ENCODE measurements at places on chromosomes 1 and 21.

GRCh38 chr1:95126366-95126765, 9.2 kb downstream of the TLCD4 start:
- DNase-seq = no peak

GRCh38 chr21:36125512-36126207, 9.2 kb upstream of the CBR3 start:
- peak; percentile 19 for DNase-seq

- DNase-seq = no peak
Measured at GRCh38 chr1:158147869-158148268, 32.8 kb upstream of the CD1D start.

- DNase-seq = no peak
Measured at GRCh38 chr1:8370046-8370881, 52.4 kb downstream of the SLC45A1 start.

GRCh38 chr1:44409757-44410156, 4.7 kb downstream of the RNF220 start:
- DNase-seq = no peak

- peak; percentile 39 for DNase-seq
Measured at GRCh38 chr1:6490181-6491080, 1.0 kb downstream of the PLEKHG5 start.

- DNase-seq = no peak
Measured at GRCh38 chr1:225651872-225652728, 823 bp downstream of the ENAH start.

DNA sequence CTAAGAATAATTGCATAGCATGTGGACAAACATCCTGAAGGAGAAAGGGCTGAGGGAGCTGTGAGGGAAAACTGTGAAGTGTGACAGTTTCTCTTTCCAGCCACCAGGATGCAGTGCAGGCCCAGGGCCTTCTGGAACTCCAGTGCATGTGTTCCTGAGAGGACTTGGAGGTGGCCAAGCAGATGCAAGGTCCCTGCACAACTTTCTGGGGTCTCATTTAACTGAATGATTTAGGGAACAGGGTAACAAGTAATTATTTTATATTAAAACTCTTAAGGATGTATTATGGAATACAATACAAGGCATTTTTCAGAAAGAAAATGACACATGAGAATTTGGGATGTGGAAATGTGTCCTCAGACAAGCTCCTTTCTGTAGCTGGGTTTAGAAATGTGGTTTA, 61.2 kb upstream of the MCOLN3 start:
- no peak for DNase-seq

- no peak for DNase-seq
Measured at GRCh38 chr1:28156821-28157220, 19.7 kb downstream of the PTAFR start.

DNA sequence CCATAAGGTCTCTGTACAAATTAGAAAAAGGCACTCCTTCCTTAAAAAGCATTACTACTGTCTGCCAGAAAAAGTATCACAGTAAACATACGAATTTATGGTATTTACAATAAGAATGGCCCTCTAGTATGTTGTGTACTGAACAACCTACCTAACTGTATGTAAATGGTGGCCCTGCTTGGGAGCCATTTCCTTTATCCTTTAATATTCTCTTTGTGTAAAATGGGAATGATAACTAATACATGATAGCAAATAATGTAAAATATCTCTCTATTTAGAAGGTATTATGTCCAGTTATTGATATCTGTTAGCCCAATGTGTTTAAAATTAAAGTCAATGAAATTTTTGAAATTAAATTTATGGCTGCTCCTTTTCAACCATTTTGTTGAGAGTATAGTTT, 5.2 kb downstream of the DR1 start:
- DNase-seq = no peak

- DNase-seq = no peak
Measured at GRCh38 chr1:76144247-76144646, 69.7 kb downstream of the ST6GALNAC3 start.

DNA sequence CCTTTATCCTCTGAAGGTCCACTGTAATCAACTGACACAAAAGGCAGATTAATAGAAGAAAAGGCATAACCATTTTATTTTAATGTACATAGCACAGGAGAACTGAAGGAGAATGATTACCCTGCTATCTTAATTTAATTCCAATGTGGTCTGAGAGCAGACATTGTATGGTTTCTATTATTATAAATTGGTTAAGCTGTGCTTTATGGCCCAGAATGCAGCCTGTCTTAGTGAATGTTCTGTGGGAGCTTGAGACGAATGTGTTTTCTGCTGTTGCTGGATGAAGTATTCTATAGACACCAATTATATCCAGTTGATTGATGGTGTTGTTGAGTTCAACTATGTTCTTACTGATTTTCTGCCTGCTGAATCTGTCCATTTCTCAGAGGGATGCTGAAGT, 25.0 kb upstream of the SLC2A1 start:
- DNase-seq = no peak
